ENCODE measurements at places on chromosomes 1 and 21.

DNA sequence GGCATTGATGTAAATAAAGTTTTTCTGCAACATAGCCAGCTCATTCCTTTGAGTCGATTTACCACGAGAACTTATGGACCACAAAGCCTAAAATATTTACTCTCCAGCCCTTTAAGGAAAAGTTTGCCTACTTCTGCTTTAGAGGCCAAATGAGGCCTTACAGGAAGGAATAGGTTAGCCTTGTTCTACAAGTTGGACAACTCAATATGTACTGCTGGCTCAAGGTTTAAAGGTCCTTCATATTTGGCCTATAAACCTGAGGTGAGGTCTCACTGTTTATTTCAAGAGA is 144.5 kb upstream of the DNAH14 start:
- DNase-seq, result no peak

DNA sequence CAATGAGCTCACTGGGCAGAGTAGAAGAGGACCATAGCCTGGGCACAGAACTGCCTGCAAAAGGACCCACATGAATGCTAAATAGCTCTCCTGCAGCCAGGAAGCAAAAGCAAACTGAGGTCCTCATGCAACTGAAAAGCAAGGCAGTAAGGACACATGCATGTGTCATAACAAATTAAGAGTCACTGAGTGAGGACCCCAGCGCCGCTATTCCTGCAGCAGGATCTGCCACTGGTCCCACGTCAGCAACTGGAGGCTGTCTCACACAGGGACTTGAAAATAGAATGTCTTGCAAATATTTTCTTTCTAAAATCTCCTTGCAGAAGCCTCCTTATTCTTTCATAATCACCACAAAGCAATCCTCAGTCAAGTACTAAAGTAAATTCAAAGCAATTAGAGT is 559.6 kb upstream of the DAB1 start:
- DNase-seq, result no peak

GRCh38 chr1:25568090-25568833 is 24.9 kb downstream of the LDLRAP1 start:
- peak; percentile 62 for DNase-seq

- no peak for DNase-seq
Measured at GRCh38 chr1:94468708-94469107, 50.5 kb downstream of the ABCD3 start.

- DNase-seq, result no peak
Measured at GRCh38 chr1:12603224-12603623, 14.8 kb downstream of the DHRS3 start.

DNA sequence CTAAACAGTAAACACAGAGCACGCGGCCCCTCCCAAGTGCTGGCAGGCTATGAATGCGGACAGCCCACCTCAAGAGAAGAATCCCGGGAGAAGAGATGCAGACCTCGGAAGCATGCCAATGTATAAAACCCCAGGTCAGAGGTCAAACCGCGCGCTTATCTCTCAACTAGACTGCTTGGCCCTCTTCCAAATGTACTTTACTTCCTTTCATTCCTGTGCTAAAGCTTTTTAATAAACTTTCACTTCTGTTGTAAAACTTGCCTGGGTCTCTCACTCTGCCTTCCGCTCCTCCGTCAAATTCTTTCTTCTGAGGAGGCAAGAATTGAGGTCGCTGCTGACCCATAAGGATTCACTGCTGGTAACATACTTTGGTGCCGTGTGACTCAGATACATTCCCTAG is 216.0 kb downstream of the S1PR1 start:
- peak; percentile 3 for DNase-seq

DNA sequence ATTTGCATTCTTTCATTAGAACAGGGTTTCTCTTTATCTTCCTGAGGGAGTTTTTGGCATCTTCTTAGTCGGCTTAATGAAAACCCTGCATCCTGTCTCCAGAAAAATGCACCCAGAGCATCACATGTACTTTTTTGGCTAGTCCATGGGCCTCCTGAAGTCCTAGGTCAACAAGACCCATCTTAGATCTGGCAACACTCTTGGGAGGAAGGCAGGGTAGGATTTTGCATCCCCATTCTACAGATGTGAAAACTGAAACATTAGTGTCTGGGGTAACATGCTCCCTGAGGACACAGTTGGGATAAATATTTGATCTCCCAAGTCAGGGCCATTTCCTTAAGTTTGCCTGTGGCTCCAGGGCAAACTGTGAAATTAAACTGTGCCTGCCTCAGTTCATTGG is 40.0 kb upstream of the HMGB4 start:
- DNase-seq, result no peak

DNA sequence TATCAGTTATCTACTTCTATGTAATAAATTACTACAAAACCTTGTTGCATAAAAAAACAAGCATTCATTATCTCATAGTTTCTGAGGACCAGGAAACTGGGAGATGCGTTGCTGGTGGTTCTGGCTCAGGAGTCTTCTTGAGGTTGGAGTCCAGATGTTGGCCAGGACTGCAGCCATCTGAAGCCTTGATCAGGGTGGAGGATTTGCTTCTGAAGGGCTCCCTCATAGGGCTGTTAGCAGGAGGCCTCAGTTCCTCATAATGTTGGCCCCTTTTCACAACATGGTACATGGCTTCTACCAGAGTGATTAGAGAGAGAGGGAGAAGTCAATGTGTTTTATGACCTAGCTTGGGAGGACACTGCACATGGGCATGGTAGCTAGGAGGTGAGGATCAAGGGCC is 137.4 kb downstream of the CNIH3 start:
- DNase-seq, result no peak

GRCh38 chr1:200896531-200897196 is 2.0 kb downstream of the INAVA start:
- no peak for DNase-seq

DNA sequence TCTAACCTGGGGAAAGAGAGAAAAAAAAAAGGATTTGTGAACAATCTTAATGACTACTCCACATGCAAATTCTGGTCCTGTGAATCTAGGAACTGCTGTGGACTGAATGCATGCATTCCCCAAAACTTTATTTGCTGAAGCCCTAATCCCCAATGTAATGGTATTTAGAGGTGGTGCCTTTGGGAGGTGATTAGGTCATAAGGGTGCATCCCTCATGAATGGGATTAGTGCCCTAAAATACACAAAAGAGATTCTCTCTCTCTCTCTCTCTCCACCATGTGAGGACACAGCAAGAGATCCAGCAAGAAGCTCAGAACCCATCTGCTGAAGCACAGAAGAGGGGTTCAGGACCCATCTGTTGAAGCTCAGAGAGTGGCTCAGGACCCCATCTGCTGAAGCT is 26.2 kb upstream of the KIRREL1 start:
- DNase-seq, result no peak

- no peak for DNase-seq
Measured at GRCh38 chr1:209777587-209777986, 6.8 kb downstream of the C1orf74 start.

DNA sequence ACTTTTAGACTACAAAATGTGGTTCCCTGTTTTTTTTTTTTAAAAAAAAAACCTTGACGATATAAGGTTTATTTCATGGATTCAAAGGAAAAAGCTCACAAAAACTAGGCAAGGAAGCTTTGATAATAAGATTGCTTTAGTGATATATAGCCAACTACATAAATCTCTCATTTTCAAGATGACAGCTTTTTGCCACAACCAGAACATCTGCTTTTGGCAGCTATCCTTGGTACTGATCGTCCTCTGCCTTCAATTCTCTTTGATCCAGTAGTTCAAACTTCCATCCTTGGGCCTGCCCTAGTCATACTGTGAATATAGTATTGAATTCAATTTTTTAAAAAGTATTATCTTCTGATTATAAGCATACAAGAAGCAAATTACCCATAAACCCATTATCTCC is 72.9 kb upstream of the CD53 start:
- DNase-seq, result no peak

DNA sequence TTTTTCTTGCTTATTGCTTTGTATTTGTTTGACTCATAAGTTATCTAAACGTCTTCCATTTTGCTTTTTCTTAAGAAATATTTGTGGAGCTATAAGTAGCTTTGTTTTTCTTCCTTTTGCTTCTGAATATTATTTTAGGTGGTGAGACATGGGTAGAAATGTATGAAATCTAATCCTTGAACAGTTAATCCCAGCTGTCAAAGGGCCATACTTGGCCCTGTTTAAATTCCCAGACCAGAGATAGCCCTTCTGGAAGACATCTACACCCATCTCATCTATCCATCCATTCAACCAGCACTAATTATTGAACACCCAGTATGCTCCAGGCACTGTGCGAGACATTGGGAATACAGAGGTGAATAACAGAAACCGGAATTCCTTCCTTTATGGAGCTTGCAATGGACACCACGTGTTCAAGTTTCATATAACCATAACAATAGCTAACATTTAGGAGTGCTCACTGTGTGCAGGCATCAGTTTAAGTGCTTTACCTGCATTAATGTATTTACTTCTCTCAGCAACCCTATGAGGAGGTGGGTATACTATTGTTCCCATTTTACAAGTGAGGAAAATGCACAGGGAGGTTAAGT is 8.7 kb downstream of the TACSTD2 start:
- DNase-seq, result no peak

GRCh38 chr1:112007169-112007568 is 17.7 kb upstream of the KCND3 start:
- no peak for DNase-seq

GRCh38 chr1:247185667-247186066 is 13.8 kb upstream of the ZNF124 start:
- no peak for DNase-seq

DNA sequence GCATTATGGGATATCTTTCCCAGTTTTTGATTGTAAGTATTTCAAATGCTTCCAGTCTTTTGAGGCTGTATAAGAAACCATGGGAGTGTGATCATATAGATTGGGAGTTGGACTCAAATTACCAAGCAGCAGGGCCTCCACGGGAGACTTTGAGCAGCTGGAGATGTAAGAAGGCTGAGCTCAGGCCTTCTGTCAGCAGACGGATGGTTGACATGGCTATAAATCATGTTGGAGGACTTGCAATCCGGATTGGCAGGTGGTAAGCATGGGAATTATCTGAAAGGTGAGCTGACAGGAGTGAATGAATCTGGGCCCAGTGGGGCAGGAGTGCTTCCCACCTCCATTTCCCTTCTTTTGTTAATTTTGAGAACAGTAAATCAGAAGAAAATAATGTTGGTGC is 83.2 kb upstream of the PPM1J start:
- DNase-seq, result no peak

DNA sequence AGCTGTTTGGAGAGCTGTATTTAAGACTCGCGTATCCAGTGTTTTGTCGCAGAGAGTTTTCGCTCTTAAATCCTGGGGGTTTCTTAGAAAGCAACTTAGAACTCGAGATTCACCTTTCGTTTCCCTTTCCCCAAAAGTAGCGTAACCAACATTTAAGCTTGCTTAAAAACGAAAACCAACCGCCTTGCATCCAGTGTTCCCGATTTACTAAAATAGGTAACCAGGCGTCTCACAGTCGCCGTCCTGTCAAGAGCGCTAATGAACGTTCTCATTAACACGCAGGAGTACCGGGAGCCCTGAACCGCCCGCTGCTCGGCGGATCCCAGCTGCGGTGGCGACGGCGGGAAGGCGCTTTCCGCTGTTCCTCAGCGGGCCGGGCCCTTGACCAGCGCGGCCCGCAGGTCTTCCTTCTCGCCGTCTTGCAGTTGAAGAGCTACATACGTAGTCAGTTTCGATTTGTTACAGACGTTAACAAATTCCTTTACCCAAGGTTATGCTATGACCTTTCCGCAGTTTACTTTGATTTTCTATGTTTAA is 1.9 kb downstream of the OLIG1 start:
- DNase-seq, result no peak

- DNase-seq, result no peak
Measured at GRCh38 chr1:220497220-220497947, 30.6 kb upstream of the MARK1 start.

DNA sequence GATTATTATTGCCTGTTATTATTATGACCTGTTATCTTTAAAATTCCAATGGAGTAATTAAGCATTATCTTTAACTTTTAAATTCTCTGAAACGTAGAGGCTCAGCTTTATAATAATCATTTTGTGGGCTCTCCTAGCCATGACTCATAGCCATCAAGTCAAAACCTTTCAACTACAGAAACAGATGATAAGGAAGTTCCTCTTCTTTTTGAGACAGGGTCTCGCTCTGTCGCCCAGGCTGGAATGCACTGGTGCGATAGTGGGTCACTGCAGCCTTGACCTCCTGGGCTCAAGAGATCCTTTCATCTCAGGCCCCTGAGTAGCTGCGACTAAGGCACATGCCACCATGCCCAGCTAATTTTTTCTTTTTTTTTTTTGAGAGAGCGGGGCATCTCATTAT is 43.5 kb downstream of the CHML start:
- no peak for DNase-seq

GRCh38 chr1:213622365-213623063 is 365.3 kb upstream of the PROX1 start:
- no peak for DNase-seq

DNA sequence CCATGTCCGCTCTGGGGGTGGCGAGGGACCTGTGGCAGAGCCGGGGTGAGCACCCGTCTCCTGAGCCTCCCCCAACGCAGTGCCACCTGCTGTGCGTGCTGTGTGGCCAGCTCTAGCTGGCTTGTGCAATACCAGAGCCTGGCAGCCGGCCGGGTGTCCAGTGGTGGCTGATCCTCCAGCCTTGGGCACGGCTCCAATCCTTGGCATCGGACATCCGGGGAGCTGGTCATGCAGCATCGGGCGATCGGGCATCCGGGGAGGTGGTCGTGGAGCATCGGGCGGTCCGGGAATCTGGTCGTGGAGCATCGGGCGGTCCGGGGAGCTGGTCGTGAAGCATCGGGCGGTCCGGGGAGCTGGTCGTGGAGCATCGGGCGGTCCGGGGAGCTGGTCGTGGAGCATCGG is 8.1 kb downstream of the SLX9 start:
- no peak for DNase-seq

DNA sequence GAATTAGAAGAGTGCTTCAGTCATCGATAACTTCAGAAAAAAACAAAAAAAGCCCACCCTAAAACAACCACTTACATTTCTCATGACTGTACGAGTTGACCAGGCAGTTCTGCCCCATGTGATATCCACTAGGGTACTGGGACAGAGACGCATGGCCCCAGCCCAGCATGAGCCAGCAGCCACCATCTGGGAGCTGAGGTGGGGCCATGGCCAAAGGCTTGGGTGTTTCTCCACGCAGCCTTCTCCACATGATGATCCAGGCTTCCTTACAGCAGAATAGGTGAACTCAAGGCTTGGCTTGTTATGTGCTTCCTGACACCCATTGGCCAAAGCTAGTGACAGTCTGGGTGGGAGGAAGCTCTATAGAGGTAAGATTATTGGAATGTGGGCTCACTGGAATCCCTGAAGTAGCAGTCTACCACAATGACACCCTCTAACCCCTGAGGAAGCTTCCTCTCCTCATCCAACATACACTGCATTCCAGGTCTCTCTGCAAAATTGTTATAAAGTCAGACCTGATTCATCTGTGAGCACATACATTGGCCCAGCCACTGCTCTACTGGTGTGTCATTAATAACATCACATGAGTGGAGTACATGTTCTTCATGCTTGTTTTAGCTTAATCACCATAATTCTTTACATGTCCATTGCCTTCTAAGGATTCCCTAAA is 66.3 kb upstream of the NTPCR start:
- no peak for DNase-seq

- no peak for DNase-seq
Measured at GRCh38 chr21:14116080-14116481, 94.7 kb downstream of the LIPI start.

DNA sequence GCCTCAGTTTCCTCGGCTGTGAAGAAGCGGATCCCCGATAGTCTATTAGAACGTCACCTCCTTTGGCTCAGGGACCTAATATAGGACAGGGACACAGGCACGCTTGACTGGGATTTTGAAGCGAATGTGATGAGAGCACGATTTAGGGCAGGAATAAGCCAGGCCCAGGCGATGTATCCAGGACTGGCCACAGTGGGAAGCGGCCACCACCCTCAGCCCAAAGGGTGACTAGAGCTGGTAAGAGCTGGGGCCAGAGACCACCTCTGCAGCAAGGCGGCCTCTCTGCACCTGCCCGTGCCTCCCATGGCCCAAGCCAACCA is 100.0 kb upstream of the VAMP3 start:
- no peak for DNase-seq
